ENCODE measurements at places on chromosomes 3 and 15.

GRCh38 chr3:190865828-190866227 is 3.3 kb upstream of the GMNC start:
- DNase-seq = no peak

GRCh38 chr3:131503320-131503635 is 507 bp upstream of the MRPL3 start:
- no peak for DNase-seq

GRCh38 chr3:46632792-46633191 is 20.5 kb downstream of the FAM240A start:
- peak; percentile 60 for DNase-seq

DNA sequence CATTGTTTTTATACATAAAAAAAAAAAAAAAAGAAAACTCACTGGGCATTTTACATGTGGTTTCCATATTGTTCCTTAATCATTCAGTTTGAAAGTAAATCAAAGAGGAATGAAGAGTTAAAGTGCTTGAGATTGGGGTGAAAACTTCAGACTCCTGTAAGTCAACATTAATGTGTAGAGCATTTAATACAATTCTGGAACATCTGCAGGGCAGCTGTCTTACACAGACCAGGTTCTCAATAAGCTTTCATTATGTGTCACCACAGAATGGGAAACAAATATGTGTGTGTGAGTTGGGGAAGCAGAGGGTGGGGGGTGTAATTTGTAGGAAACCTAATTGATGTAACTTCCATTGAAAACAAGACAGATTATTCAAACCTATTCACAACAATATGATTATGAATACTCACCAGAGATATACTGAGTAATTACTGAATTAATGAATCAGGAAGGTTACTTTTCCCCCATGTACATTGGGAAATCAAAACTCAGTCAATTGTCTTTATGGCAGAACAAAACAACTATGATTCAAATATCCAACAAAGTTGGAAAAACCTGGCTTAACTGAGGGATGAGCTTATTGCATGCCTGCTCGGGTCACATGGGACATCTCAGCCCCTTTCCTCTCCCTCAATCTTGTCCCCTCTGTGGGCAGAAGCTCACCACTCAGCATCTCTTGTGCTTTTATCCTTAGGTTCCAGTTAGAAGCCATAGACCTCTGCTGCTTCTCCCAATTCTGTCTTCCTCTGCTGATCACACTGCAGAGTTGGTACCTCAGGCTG is 281.2 kb upstream of the THBS1 start:
- DNase-seq = no peak

- DNase-seq = no peak
These were observed 95.1 kb downstream of the TP63 start for GRCh38 chr3:189726277-189726676.

DNA sequence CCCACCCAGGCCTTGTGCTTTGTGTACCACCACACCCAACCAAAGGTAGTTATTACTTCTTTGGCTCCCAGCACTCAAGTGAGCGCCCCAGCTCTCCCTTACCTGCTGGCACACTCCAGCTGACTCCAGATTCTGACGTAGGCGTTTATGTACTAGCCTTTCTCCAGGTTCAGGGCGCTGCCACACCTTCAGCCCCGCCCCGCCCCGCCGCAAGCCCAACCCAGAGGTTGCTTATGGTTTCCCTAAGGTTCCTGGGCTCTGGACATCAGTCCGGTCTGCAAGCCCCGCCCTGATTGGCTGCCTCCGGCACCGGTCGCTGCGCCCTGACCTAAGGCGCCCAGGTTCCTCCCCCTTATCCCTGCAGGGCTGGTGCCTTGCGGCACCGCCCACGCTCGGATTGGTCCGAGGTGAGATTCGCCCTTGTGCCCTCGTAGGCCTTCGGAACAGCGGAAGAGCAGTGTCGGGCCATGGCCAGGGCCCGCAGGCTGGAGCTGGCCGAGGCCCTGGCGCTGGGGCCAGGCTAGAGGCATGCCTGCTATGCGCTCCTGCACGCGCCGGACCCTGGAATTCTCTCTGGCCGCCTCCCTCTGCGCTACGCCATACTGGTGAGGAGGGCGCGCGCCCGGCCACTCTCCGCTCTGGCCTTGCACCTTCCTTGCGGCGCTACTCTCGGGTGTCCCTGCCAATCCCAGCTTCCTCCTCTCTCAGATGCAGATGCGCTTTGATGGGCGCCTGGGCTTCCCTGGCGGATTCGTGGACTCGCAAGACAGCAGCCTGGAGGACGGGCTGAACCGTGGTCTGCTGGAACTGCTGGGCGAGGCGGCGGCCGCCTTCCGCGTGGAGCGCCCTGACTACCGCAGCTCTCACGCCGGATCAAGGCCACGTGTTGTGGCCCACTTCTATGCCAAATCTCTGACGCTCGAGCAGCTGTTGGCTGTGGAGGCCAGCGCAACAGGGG is 19.8 kb upstream of the NUDT16 start:
- peak; percentile 80 for DNase-seq

- no peak for DNase-seq
These were observed 38.7 kb downstream of the ROBO1 start for GRCh38 chr3:79729096-79729495.

Measured in inflammatory macrophage treated with lipopolysaccharide for 1 hour (primary cell).